ENCODE measurements at places on chromosomes 5 and 9. TPM values are rescaled to one million over a fixed set of nuclear protein-coding genes. Genes with fewer than 3 reads are reported as not detected.

DNA sequence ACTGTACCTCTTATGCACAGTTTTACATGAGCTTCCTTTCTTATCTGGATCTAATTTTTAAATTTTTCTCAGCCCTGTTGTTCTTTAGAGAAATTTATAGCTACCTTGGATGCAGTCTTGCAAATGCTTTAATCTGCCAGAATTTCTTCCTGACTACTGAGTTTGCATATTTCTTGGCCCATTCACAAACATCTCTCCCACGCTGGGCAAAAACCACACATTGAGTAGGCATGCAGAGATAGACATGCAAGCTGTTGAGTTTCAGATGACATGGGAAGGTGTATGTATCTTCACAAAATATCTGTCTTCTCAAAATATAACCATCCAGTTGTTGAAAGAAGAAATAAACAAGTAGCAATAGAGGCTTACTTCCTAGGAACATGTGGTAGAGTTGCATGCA, 101.2 kb downstream of the PARP8 start:
- DNase-seq = no peak

DNA sequence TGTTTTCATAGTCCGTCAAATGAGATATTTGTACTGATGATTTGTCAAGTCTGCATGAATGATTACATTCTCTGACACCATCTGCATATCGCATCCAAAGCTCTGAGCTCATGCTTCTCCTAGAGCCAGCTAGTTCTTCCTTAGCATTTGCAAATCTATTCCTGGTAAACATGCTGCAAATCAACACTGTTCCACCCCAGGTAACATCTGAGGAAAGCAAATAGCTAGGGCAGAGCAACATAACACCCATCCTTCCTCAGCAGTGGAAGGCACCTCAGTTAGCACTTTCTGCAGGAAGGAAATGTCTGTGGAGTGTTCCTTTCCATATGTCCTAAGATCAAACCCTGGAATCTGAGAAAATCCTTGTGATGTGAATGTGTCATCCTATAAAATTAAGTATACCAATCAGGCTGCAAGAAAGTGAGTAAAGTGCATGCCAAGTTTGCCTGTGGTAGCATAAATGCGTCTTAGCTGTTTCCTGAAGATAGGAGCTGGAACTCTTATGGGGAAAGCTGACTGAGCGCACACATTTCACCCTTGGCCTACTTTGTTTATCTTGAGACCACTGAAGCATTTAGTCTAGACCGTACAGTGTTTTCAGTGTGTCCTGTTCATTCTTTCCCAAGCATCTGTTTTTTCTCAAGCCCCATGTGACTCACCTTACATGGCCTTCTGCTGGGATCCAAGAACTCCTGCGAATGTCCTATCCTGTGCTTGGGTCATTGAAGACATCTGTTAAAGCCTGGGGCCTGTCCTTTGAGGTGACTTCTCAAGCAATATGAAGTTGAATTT, 50.9 kb upstream of the STARD4 start:
- no peak for DNase-seq

DNA sequence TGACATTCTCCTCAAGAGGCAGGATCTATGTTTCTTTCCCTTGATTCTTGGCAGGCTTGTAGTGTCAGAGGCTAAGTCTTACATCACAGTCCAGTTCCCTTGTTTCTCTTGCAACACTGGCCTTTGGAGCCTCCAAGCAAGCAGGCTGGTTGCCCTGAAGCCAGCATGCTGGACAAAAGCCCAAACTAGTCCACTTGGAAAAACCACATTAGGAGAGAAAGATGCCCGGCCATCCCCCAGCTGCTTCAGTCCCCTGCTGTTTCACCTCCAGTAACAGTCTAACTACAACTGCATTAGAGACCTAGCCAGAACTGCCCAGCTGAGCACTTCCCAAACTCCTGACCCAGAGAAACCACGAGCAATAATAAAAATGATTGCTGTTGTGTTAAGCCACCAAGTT, 87.6 kb downstream of the ADAMTS6 start:
- peak; percentile 8 for DNase-seq

The TMOD1 gene
- 11.6 TPM for total RNA-seq

DNA sequence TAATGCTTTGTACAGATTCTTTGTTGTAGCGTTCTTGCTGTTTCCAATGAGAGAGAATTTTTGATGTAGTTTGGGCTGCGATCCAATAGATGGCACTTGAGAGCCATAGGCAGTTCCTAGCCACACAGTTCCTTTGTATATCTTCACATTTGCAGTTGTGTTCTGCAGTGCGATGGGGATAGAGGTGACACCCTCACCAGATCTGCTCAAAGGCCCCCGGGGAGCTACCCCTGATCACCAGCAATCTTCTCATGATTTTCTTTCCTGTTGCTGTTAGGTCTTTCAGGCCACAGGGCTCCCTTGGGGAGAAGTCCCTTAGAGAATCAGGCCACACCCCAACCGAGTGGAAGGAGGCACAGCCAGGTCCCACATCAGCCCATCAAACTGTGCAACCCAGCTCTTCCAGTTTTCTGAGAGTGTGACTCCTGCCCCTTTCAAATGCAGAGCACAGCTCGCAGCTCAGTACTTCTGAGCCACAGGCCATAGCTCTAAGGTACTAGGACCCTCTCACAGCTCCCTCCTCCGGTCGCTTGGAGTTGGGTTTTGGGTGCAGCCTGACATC, 353.7 kb downstream of the SLCO4C1 start:
- peak; percentile 12 for DNase-seq

- no peak for DNase-seq
These were observed 20.0 kb downstream of the OGN start for GRCh38 chr9:92384375-92384774.

- no peak for DNase-seq
These were observed 11.5 kb downstream of the PTAR1 start for GRCh38 chr9:69748304-69748703.

The RAI14 gene
- 14.2 TPM for total RNA-seq

DNA sequence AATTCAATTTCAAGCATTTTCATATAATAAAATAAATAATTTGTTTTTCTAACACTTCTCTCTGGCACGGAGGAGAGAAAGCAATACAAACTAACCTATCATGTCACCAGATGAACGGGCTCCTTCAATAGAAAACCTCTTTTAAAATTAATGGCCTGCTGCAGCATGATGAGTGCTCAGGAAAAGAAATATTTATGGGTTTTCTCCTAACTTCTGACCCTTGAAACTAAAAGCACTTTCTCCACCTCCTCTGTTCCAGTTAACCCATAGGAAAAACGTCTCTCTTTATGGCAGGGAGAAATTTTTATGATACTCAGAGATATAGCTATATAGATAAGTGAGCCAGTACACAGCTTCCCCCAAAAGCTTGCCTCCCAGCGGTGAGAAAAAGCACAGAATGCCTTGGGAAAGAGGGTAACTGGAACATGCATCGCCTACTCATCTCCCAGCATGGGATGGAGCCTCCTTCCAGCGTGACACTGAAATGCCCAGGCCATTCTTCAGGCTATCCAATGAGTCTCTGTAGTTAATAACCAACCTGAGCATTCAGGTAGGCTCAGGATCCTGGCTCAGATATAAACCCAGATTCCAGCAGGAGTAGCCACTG, 963.0 kb upstream of the DMAC1 start:
- DNase-seq = peak; percentile 18

DNA sequence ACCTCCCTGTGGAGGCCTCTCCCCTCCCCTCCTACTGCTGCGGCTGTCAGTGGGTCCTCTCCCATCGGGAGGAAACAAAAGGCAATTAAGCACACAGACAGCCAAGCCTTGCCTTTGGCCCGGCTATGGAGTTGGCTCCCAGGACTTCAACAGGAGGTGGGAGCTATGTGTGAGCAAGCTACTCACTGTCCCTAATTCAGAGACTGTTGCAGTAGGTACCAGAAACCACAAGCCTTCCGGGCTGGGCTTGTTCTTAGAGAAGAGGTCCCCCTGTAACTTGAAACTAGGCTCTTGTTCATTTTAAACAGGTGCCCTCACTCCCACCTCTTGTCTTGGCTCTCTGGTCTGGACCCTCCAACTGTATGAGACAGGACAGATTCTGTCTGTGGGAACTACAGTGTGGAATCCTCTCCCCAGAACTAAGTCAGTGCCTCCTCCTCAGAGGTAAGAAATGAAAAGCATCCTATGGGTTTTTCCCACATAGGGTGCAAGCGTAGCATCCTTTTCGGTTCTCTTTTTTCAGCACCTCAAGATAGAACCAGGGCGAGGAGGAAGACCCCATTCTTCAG, 561.1 kb downstream of the EBF1 start:
- no peak for DNase-seq

- peak; percentile 37 for DNase-seq
These were observed 218.2 kb downstream of the MAST4 start for GRCh38 chr5:66814146-66814991.

- DNase-seq = no peak
These were observed 130.1 kb downstream of the MRPL36 start for GRCh38 chr5:1669276-1670155.

The SLC26A2 gene
- 1,489 TPM for total RNA-seq

DNA sequence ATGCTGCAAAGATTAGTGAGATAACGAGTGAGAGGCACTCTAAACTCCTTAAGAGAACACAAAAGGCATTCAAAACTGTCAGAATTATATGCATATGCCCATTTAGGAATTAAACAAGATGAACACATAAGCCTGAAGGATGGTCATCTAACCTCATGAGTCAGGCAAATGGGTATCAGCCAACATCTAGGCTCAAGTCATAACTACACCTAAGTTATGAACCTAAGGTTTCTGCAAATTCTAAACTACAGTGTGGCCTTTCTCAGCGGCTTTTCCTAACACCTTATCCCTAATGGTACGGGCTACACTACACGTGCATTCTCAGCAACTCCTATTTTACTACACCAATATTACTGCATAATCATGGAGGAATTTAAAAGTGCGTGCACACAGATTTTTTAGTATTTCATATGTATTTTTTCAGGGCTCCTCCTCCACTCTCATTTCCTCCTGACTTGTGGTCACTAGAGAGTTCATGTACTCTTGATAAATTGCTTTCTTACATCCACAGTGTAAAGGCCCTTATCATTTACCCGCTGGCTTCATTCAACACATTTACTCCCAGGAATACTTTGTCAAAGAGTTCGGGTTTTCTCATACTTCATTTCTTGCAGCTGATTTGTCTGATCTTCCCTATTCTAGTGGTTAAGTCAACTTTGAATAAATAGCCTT, 316.5 kb downstream of the BNC2 start:
- DNase-seq = no peak

The PFN3 gene
- not detected for total RNA-seq

The FRRS1L gene
- 0.96 TPM for total RNA-seq

GRCh38 chr9:121613009-121613752, 38.3 kb upstream of the DAB2IP start:
- no peak for DNase-seq

- peak; percentile 59 for DNase-seq
These were observed 709 bp downstream of the UAP1L1 start for GRCh38 chr9:137077758-137078693.

- DNase-seq = no peak
These were observed 255.4 kb upstream of the DAB2 start for GRCh38 chr5:39680213-39680612.

The CTNND2 gene
- total RNA-seq = not detected

The FAXDC2 gene
- total RNA-seq = 42.1 TPM

DNA sequence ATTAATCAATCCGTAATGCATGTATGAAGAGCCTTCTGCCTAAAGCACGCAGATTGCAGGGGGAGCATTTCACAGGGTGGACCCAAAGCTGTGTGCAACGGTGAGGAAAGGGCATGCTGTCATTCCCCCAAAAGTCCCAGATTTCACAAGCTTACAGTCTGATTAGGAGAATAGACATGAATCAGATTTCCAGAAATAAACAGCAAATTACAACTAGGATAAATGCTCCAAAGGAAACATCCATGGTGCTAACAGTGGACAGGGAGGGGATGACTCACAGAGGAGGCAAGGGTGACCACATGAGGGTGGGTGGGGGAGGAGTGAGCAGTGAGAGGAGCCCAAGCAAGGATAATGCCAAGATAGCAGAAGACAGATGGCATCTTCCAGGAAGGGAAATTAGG, 258.4 kb upstream of the TAS2R1 start:
- no peak for DNase-seq

DNA sequence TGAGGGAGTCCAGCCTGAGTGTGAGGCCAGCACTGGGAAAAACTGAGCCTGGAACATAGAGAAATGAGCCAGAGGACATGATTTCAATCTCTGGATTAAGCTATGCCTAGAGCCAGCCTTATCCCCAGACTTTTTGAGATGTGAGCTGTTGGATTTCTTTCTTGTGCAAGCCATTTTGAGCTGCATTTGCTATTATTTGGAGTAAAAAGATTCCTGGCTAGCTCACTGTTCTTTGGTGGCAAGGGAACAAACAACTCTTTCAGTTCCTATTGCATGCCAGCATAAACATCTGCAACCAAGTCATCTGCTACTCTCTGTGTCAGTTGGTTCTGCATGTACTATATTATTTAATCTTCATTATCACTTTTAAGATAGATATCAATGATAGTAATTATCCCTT, 70.1 kb upstream of the MAN2A1 start:
- DNase-seq = no peak

DNA sequence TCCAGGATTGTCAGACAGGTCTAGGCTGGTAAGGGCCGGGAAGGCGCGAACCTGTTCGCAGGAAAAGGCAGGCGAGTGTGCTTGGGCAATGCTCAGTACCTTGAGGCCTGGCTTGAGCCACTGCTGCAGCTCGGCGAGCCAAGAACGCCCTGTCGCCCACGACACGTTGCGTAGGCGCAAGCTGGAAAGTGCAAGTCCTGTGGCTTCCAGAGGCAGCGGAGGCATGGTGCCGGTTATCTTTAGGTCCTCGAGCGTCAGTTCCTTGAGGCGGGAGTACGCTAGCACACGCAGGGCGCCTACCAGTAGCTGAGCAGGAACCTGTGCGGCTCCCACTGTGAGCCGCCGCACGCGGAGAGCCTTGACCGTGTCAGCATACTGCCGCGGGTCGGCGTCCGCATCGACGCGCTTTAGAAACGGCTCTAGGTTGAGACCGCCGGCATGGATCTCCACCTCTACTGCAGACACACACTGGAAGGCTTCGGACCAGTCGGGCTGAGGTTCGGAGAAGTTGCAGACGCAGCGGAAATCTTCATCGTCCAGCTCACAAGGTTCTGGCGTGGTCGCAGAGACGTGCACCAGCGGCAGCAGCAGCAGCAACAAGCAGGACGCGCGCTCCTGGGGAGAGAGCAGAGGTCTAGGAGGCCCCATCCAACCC, 482 bp downstream of the CD14 start:
- peak; percentile 63 for DNase-seq

- DNase-seq = no peak
These were observed 226.3 kb downstream of the SMARCA2 start for GRCh38 chr9:2241461-2241835.

The RLN1 gene
- total RNA-seq = not detected

GRCh38 chr9:21634951-21635350, 152.8 kb upstream of the IFNE start:
- no peak for DNase-seq

The PTGER4 gene
- total RNA-seq = 39.6 TPM

DNA sequence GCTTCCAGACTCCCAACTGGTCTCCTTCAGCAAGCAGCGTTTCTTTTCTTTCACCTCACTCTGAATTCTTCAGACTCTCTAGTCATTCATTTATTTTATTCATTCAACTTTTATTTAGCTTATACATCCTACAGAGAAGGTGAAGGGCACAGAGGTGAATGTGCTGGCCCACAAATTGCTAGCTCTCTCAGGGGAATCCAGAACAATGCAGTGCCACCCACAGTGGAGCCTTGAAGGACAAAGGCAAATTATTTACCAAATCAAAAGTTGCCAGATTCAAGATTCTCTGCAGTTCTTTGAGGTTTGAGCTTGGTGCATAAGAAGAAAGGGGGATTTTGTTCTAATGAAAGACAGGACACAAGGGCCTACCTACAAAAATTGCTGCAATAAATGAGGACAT, 29.7 kb downstream of the GRIA1 start:
- no peak for DNase-seq

GRCh38 chr5:15510831-15511230, 10.9 kb downstream of the FBXL7 start:
- no peak for DNase-seq

GRCh38 chr9:12054235-12054634, 639.0 kb upstream of the TYRP1 start:
- no peak for DNase-seq

Data from transverse colon (tissue), 4 donors.